Stimulated activated CD8-positive, alpha-beta memory T cell treated with anti-CD3 and anti-CD28 coated beads, Interleukin-15, amount 100 ng/mL, for 24 hours (primary cell): ENCODE measurements at places on chromosomes 2 and 18.

- DNase-seq: no peak
Measured at GRCh38 chr2:237530472-237531433, 35.6 kb upstream of the PRLH start.

DNA sequence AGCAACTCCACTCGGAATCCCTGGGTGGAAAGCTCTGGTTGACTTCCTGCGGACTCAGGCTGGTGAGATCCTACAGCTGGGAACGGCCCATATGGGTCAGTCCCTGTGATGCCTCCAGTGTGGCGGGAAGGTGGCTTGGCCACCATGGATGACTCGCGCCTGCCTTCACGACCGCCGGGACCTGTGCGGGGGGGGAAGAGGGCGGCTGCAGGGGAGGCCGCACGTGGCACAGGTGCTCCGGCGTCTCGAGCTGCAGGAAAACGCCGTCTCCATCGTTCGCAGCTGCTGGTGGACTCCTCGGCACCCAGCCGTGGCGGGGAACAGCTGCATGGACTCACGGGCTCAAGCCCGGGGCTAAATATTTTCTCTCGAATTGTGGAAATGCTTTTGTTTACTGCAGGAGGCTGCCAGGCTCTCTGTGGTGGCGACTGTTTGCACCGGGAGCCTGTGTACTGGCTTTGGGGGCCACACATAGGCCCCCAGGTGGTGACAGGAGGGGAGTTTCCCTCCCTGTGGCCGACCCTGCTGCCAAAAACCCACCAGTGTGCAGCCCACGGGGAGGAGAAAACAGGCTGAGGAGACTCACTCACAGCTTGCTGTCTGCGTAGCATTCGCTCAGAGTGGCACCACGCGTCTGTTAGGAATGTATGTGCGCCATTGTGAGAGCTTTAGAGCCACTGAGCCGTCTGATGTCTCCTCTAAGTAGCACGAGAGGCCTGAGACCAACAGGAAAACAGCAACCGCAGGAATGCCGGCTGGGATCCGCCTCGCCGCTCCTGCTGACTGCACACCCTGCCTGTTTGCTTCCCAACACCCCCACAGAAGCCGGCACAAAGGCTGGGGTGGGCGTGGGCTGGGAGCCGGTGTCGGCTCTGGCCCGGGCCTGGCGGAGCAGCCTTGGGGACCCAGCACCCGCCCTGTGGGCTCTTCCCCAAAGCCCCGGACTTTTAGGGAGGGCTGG lies 89.2 kb downstream of the NFATC1 start:
- no peak for DNase-seq

DNA sequence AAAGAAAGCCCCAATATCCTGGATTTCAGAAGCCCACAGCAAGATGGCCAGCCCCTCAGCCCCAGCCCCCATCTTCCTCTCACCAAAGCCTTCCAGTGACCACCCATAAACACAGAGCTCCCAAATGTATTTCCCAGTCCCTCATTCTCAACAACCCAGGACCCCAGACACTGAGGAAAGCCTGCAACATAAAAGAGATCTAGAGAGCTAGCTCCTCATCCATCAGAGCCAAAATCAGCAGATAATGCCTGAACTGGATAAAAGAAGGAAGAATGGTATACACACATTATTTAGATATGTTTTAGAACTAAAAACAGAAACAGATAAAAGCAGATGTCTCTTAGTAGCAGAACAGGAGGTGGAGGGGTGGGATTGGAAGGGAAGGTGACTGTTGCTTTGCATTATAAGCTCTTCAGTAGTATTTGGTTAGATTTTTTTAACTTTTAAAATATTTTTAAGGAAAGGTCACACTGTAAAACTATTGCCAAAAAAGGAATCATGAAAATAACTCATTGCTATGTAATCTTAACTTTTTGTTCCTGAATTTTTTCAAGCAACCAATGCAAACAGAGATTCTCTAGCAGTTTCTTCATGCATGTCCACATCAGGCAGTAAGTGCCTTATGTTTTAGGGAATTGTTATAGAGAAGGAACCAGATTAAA lies 144.2 kb upstream of the PKDCC start:
- no peak for DNase-seq

GRCh38 chr2:48221846-48222516 lies 308.0 kb upstream of the STON1 start:
- DNase-seq: no peak

DNA sequence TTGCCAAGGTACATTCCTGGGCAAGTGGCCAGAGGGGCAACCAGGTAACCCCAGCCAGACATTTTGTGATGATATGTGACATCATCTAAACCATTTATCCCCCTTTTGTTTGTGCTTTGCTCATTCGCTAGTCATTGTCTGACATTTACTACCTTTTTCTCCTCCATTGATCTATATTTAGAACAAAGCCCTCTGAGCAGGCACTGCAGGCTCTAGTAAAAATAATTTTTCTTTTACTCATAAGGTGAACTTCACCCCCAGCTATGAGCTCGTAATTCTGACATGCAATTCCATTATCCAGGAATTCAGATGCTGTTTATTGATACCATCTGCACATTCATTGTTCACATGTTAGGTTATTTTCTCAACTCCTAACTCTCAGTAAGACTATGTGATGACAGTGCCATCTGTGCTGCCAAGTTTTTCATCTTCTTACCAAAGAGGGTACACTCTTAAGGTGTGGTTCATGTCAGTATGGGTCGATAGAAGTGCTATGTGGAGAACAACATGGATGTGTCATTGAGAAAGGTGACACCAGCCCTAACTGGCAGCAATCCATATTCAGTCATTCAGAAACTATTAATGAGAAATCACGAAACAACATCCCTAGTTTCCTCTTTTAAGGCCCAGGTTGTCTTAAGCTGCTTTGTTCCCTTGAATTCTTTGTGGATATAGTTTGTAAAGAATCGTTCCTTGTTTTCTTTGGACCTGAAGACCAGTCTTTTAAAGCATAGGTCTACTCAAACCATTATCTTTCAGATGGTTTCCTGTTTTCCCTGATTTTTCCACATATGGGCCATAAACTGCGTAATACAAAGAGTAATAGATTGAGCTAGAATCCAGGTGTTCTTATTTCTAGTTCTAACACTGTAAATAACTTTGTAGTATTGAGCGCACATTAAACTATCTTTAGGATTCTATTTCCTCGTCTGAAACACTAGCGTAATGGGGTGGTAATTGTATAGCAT lies 978.1 kb upstream of the CDH2 start:
- DNase-seq: no peak

- DNase-seq: no peak
Measured at GRCh38 chr2:69580486-69580885, 63.1 kb downstream of the AAK1 start.

DNA sequence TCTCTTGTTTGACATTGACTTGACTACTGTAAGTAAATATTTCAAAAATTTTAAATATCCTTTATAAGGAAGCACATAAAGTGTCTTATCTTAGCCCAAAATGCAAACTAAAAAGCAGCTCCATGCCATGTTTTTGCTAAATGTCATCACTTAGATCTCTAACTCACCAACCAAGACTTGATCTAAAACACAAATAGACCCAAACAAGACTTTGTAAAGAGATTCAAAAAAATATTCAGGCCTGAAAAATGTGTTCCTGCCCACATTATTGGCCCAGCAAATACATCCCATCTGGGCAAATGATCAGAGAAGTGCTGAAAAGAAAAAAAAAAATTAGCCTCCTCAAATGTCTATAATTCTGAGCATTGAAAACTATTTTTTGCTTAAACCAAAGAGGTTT lies 187.6 kb downstream of the MREG start:
- no peak for DNase-seq

GRCh38 chr2:111049792-111050640 lies 70.7 kb upstream of the BCL2L11 start:
- no peak for DNase-seq

DNA sequence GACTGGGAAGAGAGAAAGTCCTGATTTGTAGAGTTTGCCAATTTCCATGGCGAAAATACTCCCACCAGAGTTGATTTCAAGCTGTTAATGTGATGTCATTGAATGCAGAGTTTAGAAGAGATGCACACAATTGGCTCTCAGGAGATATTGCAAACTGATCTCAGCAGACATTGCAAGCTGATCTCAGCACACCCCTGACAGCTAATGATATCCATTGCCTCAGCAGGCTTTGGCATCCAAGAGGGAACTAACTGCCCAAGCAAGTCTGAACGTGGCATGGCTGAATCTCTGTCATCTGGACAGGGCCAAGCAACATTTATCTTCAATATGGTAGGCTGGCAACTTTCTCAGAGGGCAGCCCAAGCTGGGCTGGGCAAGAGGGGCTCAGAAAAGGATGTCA lies 78.4 kb upstream of the CYP1B1 start:
- DNase-seq: no peak

- DNase-seq: no peak
Measured at GRCh38 chr2:74212702-74213410, 14.4 kb downstream of the MTHFD2 start.

- DNase-seq: no peak
Measured at GRCh38 chr2:239955087-239955988, 69.8 kb downstream of the NDUFA10 start.

DNA sequence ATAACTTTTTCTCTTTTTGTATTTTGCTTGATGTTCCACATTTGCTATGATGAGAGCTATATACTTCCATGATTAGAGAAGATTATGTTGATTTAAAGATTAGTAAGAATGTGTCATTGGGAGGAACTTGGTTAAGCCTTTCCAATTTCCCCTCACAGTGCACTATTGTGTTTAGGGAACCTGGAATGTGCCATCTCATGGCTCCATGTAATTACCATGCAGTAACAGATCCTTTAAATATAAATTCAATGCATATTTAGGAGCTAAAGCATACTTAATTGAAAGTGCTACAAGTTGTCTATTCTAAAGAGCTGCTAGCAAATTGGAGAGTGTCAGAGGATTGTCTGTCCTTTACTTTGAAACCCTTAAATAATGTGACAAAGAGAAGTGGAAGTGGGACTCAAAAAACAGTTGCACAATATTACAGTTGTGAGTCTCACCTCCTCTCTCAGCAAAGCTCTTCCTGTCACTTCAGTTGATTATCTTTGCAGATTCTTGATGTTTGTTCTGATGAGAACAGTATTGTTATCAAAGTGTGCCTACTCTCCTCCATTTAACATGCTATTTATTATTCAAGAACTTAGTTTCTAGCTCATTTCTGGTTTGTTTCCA lies 1162.7 kb upstream of the ZEB2 start:
- no peak for DNase-seq

- no peak for DNase-seq
Measured at GRCh38 chr2:240818293-240819125, 1.5 kb downstream of the KIF1A start.

DNA sequence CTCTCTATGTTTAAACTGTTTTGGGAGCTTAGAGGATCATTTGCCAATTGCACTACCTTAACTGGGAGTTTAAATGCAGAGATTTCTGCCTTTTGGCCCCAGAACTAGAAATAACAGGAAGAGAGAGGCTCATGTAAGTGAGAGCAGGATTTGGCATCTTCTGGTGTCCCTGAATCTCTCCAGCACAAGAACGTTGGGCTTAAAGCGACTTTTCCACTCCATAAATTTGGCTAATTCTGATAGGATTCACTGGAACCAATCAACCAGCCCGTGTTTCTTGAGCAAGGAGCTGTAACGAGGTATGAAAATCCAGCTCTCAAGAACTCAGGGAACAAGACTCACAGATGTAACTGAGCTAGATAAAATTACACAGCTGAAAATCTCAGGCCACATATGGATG lies 181.0 kb downstream of the C1D start:
- no peak for DNase-seq

DNA sequence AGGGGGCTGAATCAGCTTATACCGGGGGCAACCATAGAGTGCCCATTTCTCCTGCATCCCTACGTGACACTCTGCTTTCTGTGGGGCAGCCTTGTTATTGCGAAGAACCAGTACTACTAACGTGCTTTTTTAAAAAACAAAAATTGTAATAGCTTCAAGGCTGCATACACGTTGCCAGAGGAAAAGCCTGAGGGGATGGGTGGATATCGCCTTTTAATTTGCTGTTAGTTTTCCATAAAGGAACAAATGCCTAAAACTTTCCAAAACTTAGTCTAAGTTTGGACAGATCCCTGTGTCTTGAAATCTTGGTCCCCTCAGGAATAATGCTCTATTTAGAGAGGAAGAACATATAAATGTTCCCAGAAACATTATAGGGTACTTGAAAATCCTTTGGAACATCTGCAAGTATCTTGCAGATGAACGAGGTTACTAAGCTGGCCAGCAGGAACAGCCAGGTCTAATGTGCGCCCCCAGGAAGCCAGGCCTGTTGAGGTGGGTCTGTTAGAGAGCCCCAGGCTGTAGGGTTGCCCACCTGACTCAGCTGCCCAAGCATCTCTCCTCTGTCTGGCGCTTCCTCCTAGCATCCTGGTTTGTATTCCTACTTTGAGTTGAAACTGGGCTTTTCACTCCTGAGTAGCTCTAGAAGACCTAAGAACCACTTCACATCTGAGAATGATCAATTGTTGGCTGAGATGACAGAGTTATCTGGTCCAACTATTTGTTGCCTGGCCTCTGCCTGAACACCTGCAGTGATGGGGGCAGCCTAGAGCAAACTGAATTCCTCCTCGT lies 96.9 kb downstream of the TGOLN2 start:
- no peak for DNase-seq

DNA sequence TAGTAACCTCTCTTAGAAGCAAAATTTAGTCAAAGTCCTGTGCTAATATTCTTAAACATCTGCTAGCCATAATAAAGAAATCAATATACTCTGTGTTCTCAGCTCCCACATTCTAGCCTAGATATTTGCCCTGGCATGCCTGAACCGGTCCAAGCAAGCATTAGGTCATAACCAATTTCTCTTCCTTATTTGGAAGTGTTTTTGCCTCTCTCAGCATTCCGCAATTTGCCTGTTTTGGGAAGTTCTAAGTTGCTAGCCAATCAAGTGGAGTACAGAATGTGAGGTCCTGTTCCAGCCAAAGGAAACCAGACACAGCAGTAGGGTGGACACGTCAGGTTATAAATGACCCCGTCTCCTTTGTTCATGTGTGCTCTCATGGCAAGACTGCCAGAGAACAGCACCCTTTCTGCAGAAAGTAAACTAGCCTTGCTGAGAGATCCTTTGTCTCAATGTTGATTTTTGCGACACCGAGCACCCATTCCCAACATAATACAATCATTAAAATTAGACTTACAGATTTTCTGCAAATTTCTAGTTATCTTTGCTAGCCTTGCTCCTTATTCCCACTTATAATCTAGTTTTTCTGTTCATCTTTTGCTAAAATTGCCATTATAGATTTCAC lies 13.0 kb upstream of the SULT1C4 start:
- DNase-seq: no peak

DNA sequence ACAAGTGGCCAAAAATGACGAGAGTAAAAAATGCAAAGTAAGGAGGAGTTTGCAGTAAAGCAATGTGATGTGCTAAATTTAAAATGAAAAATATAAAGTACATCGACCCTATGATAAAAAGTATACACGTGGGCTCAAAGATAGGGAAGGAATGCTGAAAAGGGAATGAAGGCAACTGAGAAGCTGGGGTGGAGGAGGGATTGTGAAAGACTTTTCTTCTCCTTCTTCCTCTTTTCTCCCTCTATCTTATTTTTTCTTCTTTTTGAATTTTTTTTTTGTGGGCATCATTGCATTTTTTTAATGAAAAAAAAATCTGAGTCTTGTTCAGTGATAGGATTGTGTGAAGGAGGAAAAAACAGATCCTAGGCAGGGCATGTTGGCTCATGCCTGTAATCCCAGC lies 57.6 kb upstream of the STK17B start:
- DNase-seq: no peak
